Umbilical cord (tissue), 2 donors: ENCODE measurements at places on chromosomes 5 and 9. TPM values are rescaled to one million over a fixed set of nuclear protein-coding genes. Genes with fewer than 3 reads are reported as not detected.
A peak's percentile ranks its signal among the peaks of the same experiment; 100 is the strongest.

- DNase-seq: peak; percentile 50
Observed at GRCh38 chr9:76456202-76456926, 2.6 kb upstream of the GCNT1 start.

- DNase-seq: no peak
Observed at GRCh38 chr9:95736891-95737522, 138.5 kb upstream of the ERCC6L2 start.

- no peak for DNase-seq
Observed at GRCh38 chr5:122699201-122699600, 75.7 kb upstream of the SNX2 start.

DNA sequence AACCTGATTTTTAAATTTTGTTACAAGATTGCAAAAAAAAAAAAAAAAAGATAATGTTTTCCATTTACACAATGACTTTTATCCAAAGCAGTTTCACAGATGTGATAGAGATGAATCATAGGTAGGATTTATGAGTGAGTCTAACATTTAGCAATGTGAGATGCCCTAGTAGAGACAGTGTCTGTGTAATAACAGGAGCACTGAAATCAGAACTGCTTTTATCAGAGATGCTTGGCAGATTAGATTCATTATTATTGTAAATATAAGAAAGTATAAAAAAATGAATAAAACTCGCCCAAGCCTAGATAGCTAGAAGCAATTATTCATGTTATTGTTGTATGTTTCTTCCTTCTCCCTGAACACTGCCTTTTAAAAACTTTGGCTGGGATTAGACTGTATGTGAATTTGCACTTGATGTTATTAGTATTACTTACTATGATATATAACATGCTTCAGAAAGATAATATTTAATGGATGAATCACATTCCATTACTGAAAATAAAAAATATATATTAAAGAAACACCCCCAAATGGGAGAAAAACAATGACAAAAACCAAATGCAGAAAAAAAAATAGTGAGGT is 567.3 kb upstream of the KLF4 start:
- DNase-seq: peak; percentile 90

- no peak for DNase-seq
Observed at GRCh38 chr9:34176089-34176488, 2.8 kb upstream of the UBAP1 start.

GRCh38 chr5:109164001-109164400 is 245.8 kb downstream of the PJA2 start:
- DNase-seq: no peak

- DNase-seq: no peak
Observed at GRCh38 chr5:3101561-3101960, 350.1 kb upstream of the IRX2 start.

- peak; percentile 80 for DNase-seq
Observed at GRCh38 chr9:73081979-73082657, 69.5 kb upstream of the ANXA1 start.

DNA sequence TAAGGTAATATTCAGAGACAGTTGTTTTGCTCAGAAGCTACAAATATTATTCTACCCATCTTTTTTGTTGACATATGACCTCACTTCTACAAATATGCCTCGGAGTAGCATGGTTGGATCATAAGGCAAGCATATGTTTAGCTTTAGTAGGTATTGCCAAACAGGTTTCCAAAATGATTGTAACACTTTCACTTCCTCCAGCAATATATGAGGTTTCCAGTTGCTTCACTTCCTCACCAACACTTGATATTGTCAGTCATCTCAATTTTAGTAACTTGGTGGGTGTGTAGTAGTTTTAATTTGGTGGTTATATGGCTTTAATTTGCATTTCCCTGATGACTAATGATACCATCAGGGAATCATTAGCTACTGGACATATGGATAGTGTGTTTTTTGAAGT is 46.7 kb downstream of the TNFSF8 start:
- DNase-seq: no peak

DNA sequence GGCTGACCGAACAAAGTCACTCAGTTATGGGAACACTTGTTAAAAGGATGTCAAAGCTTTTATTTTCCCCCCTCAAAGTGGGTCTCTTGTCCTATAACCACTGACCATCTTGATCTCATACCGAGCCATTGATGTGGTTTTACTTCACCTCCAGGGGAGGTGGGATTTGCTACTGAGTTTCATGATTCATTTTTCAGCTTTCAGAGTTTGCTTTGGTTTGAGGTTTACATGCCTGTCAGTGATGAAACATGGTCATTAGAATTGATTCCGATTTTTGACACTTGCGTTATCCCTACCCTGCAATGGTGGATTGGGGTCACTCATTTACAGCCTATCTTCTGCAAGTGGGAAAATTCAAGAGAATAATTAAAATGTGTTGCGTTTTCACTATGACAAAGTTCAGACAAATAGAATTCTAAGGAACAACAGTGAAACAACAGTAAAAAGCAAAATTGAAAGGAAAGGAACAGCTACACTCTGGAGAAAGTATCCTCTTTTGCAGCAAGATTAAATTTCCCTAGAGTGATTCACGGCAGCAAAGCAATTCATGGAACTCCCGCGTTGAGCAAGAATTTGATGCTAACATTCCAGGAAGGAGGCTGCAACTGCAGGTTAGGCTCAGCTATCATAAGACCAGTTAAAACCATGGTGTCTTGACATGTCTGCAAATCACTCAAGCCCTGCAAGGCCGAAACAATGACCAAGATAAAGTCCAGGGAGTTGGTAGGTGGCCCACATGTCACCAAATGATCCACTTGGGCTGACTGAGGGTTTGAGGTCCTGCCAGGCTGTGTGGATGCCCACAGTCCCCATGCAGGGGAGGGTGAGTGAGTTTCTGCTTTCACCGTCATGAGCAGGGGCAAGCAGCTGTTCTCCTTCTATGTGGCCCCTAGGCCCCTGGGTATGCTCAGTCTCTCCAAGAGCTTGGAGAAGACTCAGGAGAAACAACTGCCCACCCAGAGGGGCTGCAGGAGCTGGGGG is 9.4 kb downstream of the GADD45G start:
- DNase-seq: peak; percentile 51

GRCh38 chr5:158958021-158958994 is 141.4 kb downstream of the EBF1 start:
- no peak for DNase-seq

Gene SLC34A3
- not detected for total RNA-seq

Gene ARID3C
- total RNA-seq: not detected

Gene IL3
- total RNA-seq: not detected

Gene HRH2
- 1.7 TPM for total RNA-seq

Gene SHISAL2B
- not detected for total RNA-seq
